ENCODE measurements at places on chromosomes 13 and 19.

DNA sequence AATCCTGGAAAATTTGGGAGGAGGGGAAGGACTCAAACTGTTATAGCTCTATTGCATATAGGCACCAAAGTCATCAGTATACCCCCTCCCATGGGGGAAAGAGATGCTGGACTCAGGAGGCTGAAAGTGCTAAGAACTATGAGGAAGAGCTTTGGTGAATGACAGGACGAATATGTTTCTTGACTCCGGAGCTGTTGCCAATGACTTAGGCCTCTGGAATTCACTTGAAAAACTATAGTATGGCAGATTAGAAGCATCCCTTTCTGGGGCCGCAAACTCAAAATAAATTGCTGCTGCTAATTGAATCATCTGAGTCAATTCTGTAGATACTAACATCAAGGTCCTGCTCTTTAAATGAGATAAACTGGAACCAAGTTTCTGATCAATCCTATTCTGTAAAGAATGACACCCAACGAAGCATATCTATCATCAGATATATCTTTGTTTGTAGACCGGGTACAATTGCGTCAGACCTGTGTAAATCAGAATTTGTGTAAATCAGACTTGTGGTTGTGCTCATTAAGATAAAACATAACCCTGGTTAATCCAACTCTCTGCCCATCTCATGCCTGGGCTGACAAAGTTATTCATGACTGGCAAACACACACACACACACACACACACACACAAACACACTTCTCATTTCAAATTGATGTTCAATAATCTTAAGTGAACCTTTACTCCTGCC, 1793.8 kb upstream of the PCDH20 start:
- DNase-seq: no peak

- peak; percentile 79 for DNase-seq
These were observed 365 bp downstream of the PPP6R1 start for GRCh38 chr19:55258476-55258827.

DNA sequence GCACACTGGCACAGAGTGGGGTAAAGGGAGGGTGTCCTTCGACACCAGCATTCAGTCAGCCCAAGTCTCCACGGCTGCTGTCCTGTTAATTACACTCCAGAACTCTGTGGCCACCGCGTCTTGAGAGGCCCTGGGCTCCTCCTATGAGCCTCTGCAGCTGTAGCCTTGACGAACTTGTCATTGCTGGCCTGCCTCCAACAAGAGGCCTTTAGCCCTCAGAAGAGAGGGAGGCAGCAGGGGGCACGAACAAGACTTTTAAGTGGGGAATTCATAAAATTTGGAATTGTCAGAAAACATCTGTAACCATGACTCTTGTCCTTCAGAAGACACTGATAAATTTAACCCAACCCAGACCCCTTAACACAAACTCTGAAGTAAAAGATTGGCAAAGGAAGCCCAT, 241.9 kb downstream of the UQCRFS1 start:
- DNase-seq: no peak

DNA sequence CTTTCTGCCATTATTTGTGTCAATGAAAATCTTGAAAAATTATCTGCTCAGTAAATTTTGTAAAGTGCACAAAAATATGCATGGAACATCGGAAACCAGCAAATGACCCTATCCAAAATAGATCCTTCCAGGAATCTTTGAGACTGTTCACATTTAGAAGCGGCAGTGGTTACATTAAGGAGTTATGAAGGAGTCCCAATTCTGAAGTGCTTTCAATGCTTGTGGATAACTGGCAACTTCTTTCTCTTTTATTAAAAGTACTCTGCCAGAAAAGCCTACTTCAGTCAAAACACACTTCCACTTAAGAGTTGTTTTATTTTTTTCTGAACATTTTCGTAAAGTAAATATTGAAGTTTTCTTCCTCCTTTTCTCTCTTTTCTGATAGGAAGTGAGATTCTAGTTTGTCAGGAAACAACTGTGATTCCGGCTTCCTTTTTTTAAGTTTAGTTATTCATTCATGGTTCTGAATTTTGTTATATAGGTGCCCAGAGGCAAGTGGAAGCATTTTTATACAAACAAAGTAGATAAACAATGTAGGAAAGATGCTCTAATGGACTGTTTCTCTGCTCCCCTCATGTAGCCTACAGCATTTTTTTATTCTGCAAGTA, 83.5 kb downstream of the PCDH9 start:
- DNase-seq: no peak

GRCh38 chr19:1067341-1067957, 482 bp downstream of the ARHGAP45 start:
- peak; percentile 60 for DNase-seq

- no peak for DNase-seq
These were observed 58.2 kb upstream of the USE1 start for GRCh38 chr19:17156947-17157302.

DNA sequence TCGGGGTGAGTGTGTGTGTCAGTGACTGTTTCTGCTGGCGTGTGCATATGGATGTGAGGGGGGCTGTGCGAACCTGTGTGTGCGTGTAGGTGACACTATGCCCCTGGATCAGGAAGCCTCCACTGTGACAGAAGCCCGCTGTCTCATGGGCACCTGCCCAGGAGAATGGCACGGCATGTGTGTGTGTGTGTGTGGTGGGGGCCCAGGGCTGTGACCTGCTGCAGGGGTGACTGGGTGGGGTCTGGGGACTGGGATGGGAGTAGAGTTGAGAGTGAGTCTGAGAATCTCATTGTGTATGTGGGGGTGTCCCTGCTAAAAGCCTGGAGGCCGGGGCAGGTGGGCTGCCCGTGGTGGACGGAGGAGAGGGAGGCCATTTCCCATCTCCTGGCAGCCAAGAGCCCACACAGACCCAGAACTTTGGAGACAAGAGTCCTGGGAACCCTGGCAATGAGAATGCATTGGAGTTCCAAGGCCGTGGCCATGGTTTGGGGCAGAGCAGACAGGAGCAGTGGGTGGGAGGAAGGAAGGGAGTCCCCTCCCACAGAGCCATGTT, 6.4 kb upstream of the TPM4 start:
- DNase-seq: no peak

DNA sequence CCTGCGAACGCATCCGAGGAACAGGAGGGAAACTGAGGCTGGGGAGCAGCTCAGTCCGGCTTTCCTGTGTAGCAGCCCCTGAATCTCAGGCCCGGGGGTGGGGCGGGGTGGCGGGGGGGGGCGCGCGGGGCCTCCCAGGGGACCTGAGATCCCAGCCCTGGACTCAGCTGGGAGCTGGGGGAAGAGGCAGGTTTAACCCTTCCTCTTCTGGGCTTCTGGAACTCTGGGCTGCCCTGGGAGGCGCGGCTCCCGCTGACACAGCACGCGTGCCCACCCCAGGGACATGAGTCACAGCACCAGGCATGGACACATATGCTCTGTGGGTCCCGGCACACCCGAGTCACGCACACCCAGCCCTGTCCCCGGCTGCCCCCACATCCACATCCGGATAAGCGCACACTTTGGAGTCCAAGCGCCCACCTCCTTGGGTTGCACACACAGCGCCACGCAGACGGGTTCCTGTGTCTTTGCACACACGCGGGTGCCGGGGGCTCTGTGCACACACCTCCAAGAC, 3.5 kb upstream of the CIRBP start:
- no peak for DNase-seq

All from Karpas-422 (cell line).